ENCODE measurements at places on chromosomes 2 and 18. TPM values are rescaled to one million over a fixed set of nuclear protein-coding genes. Genes with fewer than 3 reads are reported as not detected.

- DNase-seq: no peak
Measured at GRCh38 chr2:207160115-207160514, 5.6 kb downstream of the KLF7 start.

- no peak for DNase-seq
Measured at GRCh38 chr2:182359027-182359989, 67.5 kb downstream of the PDE1A start.

GRCh38 chr2:162256591-162256991 lies 13.3 kb upstream of the FAP start:
- peak; percentile 48 for DNase-seq

DNA sequence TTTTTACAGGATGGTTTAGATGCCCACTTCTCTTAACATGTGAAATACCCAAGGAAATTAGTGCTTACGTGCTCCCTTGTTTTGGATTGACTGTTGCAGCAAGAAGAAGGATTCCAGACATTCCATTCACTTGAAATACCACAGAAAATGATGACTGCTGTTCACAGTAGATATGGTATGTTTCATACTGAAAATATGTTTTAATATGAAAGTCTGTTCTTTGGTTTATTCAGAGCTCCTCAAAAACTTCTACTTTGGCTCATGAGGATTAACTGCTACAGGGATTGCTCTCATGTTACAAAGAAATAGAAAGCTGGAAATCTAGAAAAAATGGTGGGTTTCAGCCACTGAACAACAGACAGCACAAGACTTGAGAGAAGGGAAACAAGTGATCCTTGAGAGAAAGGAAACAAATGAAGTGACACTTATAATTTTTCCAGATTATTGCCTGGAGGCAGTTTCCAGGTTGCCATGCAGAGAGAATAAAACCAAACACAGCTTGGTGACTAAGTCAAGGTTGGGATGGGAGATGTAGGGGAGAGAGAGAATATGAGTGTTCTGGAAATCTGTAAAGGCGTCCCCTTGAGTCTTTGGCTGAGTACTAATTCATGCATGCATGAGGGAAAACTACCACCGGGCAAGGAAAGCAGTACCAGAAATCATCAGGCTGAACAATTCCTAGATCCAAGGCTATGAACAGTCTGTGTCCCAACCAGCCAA lies 348.1 kb downstream of the CLIP4 start:
- peak; percentile 78 for DNase-seq

EPC2 gene
- total RNA-seq: 15.8 TPM
